ENCODE measurements at places on chromosomes 11 and 22.

GRCh38 chr11:23540101-23540561 lies 679.9 kb upstream of the CCDC179 start:
- no peak for DNase-seq

DNA sequence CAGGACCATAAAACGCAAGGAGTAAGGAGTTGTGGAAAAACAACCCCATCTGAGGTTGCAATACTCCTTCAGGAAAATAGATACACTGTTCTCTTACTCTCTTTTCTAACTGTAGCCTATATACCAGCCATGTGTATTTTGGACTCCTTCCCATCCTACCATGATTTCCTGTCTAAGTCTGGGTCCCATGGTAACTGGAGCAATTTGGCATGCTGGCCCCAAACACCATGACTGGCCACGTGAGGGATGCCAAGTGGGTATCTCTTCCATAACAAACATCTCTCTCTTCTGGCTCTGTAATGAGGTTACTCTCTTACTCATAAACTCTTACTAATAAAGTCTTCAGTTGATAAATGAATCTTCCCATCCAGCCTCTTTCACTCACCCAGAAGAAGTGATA lies 26.5 kb downstream of the ABTB2 start:
- DNase-seq = no peak

- no peak for DNase-seq
These were observed 55.3 kb downstream of the C22orf42 start for GRCh38 chr22:32103658-32104315.

- no peak for DNase-seq
These were observed 20.3 kb upstream of the PGM2L1 start for GRCh38 chr11:74418509-74418895.

- no peak for DNase-seq
These were observed 368.3 kb downstream of the SHANK2 start for GRCh38 chr11:70883973-70884623.

GRCh38 chr11:23551706-23552105 lies 691.4 kb upstream of the CCDC179 start:
- no peak for DNase-seq

- no peak for DNase-seq
These were observed 25.1 kb upstream of the CCDC134 start for GRCh38 chr22:41775338-41775737.

GRCh38 chr11:124896071-124896750 lies 1.5 kb downstream of the ROBO4 start:
- no peak for DNase-seq

DNA sequence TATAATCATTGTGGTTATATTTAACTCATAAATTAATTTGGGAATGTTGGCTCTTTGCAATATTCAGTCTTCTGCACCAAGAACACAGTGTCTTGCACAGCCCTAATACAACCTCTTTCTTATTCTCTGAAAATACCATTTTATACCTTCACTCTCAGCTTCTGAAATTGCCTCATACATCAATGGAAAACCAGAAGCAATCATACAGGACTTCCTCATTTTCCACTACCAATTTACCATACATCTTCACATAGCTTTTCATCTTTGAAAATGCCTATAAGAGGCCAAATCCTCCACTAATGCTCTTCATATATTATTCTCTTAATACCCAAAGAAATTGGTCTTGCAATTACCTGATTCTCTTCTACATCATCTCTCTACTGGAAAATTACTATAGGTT lies 4.3 kb upstream of the OR2AG1 start:
- DNase-seq = no peak

GRCh38 chr11:95182397-95182796 lies 48.6 kb downstream of the SESN3 start:
- DNase-seq = no peak

DNA sequence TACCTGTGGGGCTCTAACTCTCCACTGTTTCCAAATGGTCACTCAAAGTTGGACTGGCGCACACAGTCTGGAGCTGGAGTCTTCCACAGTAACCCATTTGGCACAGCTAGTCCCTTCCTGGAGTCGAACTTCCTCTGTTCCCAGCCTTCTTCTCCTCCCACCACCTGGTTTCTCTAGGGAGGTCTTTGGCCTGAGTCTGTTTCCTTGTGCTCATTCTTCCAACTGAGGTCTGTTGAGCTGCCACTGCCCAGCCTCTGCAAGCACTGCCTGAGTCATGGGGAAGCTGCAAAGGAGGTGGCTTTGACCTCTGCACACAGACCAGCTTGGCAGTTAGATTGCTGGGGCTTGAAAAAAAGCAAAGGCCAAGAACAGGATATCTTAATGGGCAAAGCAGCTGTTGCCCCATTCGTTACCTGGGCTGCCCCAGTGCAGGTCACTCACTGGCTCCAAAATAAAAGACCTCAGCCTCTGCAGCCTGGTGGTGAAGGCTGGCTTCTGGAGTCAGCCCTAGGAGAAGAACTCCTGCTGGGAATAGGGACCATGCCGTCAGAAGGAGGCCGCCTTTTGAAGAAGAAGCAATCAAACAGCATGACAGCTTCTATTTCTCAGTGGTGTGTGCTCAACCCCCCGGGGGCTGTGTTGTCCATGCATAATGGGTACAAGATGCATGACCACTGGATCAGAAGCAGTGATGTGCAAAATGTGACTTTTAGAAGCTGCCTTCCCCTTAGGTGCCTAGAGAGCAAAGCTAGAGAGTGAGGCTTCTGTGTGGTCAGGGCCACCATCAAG lies 3.0 kb downstream of the ADAMTS15 start:
- no peak for DNase-seq

- DNase-seq = no peak
These were observed 30.3 kb upstream of the PISD start for GRCh38 chr22:31692186-31692886.

DNA sequence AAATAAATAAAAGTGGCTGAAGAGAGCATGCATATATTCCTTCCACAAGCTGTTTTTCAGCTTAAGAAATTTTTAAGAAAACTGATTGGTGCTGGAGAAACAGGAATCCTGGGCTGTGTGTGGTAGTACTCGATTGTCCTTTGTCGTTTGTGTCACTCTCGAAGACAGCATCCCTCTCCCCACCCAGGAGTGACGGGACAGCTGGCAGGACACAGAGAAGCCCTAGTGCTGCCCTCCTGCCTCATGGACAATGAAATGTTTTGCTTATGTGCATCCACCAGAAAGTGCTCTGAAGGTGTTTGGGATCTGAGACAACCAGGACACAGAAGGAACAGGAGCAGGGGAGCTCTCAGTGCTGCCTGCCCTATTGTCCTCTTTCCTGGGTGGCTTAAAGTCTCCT lies 12.8 kb downstream of the PLAAT4 start:
- no peak for DNase-seq

- no peak for DNase-seq
These were observed 81.5 kb downstream of the STK33 start for GRCh38 chr11:8512547-8512946.

GRCh38 chr22:37243402-37244113 lies 511 bp downstream of the RAC2 start:
- no peak for DNase-seq

DNA sequence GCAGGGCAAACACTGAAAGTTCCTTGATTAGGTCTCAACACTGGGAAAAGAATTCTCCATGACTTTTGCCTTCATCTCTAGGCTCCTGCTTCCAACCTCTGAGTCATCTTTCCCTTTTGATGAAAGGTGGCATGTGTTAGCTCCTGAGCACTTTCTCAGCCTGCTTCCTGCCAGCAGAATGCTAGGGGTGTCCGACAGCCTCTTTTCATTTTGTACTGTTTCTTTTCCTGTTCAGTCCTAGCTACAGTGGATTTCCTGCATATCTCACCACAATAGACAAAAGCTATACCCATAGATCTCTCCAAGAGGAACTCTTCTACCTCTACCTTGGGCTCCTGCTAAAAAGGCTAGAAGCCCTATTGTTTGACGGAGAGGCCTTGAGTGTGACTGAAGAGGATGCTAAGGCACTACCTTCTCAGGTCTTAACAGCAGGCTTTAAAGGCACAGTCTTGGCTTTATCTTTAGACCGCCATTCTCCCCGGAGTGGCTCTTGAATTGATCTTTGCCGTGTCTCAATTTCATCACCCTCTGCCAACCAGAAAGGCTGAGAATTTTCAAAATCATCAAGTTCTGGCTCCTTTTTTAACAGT lies 145.5 kb downstream of the RBFOX2 start:
- DNase-seq = no peak

DNA sequence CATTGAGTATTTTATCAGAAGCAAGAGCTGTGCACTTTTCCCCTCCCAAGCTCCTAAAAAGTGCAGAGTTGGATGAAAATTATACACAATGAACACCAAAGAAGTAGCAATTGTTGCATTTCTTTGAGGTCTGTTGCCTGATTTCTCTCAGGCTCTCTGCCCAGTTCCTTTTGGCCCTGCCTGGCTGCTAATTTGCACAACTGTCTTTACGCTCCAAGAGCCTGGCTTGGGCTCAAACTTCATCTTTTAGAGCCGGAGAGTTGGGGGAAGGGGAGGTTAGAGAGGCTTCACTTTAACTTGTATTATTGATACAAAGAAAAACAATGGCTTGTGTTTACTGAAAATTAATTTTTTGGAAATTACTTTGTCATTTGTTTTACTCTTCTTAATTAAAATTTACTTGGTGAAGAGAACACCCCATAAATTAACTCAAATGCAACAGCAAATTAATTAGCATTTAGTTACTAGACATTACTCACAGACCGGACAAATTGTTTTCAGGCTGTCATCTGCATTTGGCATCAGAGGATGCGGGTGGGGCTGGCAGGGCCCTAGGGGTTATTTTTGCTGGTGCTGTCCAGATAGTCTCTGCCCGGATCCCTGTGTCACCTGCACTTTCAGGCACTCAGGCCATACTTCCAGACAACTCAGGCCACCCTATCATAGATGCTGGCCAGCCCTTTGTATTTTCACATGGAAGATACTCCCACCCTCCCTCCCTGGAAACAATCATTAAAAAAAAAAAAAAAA lies 407.3 kb downstream of the NXPE2 start:
- DNase-seq = no peak

DNA sequence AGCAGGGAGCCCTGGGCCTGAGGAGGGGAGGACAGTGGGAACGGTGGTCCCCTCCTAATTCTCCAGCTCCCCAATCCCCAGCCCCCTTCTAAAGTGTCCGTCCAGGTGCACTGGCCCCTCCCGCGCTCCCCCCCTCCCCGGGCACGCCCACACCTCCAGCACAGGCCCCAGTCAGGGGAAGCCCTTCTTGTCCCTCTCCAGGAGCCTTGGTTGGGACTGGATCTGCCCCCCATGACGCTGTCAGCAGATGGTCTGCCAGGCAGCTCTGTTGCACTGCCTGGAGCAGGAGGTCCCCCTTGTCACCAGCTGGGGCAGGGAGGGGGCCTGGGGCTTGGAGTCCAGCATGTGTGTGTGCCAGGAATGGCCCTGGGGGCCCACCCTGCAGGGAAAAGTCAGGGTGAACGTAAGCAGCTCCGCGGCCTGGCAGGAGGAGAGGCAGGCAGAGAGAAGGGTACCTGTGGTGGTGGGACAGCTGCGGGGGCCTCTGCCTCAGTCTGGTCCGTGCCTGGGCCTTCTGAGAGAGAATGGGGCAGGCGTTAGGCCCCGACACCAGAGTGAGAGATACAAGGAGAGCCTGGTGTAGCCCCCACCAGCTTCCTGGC lies 1.6 kb downstream of the IRF7 start:
- no peak for DNase-seq

- no peak for DNase-seq
These were observed 29.2 kb downstream of the CPT1A start for GRCh38 chr11:68812526-68812925.

- DNase-seq = no peak
These were observed 18.4 kb upstream of the TLCD5 start for GRCh38 chr11:120306519-120307242.

DNA sequence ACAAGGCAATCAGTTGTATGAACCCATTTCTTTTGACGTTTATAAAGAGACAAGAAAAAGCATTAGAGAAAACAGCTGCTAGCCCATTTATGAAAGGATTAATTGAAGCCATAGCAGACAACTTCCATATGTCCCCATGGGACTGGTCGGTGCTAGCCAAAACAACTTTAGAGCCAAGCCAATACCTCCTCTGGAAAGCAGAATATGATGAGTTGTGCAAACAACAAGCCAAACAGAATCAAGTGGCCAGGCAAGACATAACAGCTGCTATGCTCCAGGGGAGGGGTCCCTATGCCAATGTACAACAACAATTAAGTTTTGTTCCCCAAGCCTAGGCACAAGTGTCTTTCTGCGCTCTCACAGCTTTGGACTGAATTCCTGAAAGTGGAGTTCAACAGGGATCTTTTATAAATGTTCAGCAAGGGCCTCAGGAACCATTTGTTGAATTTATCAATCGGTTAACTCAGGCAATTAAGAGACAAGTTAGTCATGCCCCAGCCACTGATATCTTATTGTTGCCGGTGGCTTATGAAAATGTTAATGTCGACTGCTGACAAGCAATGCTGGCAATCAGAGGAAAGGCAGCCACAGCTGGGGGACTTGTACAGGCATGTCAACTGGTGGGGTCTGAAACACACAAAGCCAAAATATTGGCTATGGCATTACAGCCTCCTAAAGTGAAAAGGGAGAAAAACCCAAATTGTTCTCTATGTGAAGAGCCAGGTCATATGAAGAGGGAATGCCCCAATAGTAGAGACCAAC lies 1593.1 kb upstream of the TENM4 start:
- no peak for DNase-seq

- DNase-seq = no peak
These were observed 39.3 kb upstream of the LRRC4C start for GRCh38 chr11:41498726-41499125.

DNA sequence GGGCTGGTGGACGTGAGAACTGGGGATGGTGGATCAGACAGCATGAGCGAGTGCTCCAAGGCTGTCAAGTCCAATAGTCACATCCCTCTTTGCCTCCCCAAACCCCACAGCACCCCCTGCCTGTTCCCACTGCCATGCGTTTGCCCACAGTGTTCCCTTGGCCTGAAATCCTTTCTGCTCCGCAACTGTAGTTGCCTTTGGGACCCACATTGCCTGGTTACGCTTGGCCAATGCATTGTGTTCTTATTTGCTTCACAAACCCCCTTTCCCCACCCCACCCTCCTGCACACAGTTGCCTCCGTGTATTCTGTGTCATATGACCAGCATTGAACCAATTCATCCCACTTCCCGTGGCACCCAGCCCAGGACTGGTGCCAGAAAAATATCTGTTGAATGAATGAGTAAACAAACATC lies 2.1 kb upstream of the KIAA0930 start:
- no peak for DNase-seq

Measured in T-helper 17 cell (primary cell).